Cerebellar cortex (tissue), 1 donor: ENCODE measurements at places on chromosomes 7 and 10.

DNA sequence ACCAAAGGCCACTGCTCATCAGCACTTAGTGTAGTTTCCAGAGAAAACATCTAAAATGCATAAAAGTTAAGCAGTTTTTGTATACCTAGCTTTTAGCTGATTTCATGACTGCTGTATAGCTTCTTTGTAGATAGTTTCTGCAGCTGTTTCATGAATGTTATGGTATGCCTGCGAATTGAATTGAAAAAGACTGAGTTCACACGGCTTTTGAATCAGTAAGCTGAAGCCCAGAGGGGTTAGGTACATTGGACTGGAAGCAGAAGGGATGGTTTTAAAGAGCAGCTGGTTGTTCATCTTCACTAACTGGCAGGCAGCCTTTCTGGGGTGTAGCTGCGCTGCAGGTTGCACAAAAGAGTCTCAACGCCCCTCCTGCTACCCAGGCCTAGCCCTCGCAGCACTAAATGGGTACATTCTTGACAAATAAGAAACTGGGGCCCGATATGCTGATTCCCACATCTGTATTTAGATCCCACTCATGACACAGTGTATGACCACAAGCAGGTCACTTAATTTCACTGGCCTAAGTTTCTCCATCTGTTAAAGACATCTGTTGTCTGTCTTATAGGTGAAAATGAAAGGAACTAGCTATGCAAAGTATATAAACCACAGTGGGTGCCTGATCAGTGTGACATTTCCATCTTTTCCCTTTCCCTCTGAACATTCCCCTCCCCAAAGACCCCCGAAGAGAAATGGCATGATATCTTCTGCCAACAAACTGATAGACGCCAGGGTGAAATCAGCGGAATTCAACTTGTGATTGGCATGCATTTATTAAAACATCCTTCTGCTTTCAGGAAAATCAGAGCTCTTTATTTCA is 85.9 kb upstream of the AGBL3 start:
- DNase-seq = peak; percentile 16

GRCh38 chr10:31070025-31070424 is 38.4 kb upstream of the ZNF438 start:
- no peak for DNase-seq

GRCh38 chr7:135745703-135746312 is 2.8 kb downstream of the FAM180A start:
- DNase-seq = no peak

GRCh38 chr10:62710182-62710581 is 94.3 kb upstream of the ADO start:
- DNase-seq = no peak

- no peak for DNase-seq
Measured at GRCh38 chr10:17348501-17349349, 105.7 kb downstream of the ST8SIA6 start.

DNA sequence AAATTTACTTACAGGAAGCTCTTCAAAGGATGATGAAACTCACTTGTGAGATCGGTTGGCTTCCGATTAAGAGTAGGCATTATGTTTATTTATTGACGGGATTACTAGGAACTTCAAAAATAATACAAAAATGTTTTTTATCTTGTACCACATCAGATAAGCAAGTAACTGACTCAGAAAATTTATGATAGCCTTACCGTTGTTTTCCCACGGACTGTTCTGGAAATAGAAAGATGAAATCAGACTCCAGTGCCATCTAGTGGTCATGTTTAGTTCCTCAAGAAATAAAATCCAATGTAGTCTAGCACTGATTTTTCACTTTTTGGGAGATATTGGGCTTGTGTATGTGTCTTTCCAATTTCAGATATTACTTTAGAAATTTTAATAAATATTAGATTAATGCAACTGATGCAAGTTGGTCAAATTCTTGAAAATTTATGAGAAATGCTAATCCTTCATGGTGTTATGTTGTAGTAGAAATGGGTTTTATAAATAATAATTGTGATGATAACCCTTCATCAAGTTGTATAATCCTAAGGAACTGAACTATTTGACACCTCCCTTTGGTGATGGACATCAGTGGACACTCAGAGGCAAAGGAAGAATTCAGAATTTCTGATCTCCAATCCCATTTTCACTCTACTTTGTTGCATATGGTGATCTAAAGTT is 168.8 kb downstream of the TMEM26 start:
- DNase-seq = peak; percentile 69

DNA sequence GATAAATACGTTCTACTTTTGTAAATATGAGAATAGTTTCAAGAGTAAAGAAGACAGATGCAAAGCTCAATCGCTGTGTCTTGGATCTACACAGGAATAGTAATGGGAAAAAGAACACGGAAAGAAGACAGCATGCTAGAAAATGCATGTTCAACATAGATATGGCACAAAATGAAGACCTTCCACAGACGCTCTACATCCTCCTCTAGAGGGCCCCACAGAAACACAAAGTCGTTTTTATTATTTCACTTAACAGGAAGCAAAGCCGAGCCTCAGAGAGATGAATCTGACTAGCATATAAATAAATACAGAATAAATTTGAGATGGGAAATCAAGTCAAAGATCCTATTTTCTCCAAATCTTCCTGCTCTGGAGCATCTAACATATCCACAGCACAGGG is 292.6 kb downstream of the PARD3 start:
- DNase-seq = peak; percentile 29

DNA sequence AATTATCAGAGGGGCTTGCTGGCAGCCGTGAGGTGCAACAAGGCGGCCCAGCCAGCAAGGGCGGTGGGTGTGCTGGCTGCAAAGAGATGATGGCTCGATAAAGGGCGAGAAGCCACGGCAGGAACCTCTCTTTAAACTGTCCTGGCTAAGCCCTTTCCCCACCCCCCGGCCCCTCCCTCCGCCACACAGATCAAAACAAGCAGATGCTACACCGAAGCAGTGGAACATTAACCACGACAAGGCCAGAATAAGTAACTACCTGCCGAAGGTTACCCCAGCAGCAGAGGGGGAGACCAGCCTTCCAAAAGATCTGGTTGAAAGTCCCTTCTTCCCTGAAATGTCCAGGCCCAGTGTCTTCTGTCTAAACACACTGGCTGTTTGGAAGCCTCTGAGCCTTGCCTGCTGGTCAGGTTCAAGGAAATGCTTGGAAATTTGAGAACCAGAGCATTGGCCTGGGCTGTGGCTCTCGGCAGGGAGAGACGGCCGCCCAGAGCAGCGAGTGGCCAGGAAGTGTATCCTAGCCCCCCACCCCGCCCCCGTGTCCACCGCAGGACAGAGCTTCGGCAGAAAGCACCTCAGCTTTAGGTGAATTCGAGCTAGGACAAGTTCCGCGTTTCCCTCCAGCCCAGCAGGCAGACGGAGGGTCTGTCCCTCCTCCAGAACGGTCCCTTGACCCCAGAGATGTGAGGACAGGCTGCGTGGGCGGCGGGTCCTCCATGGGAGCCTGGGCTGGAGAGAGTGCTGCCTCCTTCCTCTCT is 2.1 kb downstream of the FAM20C start:
- peak; percentile 25 for DNase-seq

DNA sequence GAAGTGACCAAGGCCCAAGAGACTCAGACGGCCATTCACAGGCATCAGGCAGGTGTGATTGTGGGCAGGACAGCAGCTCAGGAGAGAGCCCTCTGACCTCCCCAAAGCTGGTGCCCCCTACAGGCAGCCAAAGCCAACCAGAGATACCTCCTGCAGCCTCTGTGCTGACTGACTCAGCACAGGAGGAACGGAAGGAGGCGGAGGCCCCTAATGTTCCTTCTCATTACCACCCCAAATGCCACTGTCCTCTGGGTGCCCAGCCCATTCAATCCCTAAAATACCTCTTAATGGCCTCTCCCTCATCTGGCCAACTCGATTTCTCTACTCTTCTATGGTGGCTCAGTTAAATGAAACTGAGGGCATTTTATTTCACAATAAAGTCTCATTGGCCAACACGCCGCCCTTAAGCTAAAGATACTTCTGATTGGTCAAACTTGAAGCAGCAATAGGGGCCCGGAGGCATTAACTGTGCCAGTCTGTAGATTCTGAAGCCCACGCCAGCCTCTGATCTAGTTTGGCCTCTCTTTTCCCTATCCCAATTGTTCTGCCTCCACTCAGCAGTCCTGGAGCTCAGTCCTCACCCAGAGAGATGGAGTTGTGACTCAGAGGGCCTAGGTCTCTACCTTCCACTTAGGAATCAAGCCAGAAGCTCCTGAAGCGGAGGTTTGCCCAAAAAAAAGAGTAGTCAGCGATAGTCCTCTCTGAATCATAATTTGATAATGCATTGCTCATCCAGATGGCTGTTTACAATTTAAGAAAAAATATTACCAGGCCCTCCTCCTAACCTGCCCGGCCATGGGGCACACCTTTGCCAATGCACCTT is 1.2 kb downstream of the CYREN start:
- peak; percentile 40 for DNase-seq

- DNase-seq = no peak
Measured at GRCh38 chr7:25863005-25863728, 288.8 kb upstream of the NFE2L3 start.

DNA sequence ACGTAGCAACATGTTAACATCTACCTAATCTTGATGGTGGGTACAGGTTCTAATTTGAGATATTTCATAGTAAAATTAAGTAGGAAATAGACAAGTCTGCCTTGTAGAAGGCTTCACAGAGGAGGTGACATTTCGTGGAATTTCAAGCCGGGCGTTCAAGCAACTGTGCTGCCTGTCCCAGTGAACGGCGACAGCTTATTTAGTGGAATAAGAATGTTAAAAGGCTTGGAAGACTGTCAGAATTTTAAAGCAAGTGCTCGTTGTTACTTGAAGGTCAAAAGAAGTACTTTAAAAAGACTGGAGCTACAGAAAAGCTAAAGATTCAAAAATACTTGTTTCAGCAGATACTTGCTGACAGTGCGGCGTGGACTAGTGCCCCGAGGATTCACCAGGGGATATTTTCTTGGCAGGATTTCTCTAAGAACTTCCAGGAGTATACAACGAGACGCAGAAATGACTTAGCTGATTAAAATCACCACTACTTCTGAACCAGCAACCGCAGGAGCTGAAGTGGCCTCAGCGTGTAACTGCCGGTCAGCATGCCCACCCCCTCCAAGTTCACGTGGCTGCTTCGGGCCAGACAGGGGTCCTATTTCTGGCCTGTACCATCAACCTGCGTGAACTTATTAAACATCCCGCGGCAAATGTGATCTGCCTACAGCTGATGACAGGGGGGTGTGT is 46.5 kb downstream of the CTBP2 start:
- DNase-seq = no peak

DNA sequence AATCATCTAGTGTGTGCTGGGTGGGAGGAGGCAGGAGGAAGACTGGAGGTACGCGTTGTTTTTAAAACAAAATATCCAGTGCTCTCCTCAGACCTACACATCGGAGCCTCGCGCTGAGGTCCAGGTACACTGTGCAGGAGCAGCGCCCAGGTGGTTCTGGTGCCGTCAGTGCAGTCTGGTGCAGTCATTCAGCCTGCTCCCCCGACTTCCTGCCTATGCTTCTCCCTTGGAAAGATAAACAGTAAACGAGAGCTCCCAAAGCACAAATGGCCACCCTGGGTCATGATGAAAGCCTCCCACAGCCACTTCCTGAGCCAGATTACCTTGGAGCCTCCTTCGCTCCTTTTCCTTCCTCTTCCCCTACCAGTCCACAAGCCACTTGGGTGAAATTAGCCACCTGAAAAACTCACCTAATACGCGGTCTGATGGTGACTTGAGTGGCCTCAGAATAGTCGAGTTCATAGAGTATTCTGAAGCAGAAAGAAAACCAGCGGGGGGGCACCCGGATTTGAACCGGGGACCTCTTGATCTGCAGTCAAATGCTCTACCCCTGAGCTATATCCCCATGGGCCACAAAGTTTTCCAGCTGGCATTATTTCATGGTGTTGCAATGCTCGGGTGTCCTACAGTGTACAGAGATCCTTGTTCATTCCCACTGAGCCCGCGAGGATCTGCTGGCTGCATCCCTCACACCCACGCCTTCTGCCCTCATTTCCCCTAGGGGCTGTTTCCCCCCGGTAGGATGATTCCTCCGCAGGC is 82.5 kb downstream of the ZNF467 start:
- DNase-seq = peak; percentile 84

DNA sequence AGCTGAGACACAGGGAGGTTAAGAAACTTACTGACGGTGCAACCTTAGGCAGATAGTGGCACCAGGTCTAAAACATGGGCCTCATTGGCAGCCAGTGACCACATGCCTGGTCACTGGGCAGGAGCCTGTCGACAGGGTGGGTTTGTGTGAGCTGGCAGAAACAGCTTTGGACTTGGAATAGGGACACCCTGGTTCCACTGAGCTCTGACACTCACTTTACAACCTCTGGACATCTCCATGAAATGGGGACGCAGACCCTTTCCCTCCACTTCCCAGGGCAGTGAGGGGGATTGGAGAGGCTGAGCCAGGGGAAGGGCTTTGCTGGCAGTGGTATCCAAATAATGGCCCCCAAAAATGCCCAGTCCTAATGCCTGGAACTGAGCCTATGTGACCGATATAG is 49.7 kb downstream of the OAT start:
- no peak for DNase-seq

- no peak for DNase-seq
Measured at GRCh38 chr10:73167458-73167782, 388 bp downstream of the ECD start.

DNA sequence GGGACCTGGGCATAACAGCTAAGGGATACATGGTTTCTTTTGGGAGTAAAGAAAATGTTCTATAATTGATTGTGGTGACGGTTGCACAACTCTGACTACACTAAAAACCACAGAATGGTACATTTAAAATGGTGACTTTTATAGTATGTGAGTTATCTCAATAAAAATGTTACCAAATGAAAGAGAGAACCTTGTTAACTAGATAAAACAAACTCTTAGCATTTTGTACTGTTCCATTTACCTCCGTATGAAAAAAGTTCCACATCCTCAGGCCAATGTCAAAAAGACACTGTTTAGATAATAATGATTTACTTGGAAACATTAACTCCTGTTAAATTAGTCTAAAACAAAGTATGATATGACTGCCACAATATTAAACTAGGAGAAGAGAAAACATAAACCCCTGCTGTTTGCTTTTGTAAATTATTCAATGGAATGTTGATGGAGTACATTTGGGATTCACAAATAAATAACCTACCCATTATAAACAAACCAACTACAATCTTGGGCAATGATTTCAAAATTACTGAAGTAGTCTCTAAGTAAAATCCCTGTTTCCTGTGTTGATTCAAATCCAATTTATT is 60.7 kb downstream of the SMURF1 start:
- DNase-seq = no peak
